NCI-H460 (cell line): ENCODE measurements at places on chromosomes 2 and 18. TPM values are rescaled to one million over a fixed set of nuclear protein-coding genes. Genes with fewer than 3 reads are reported as not detected.

- DNase-seq = no peak
These were observed 48.9 kb downstream of the AGAP1 start for GRCh38 chr2:235542733-235543127.

- DNase-seq = no peak
These were observed 62.2 kb downstream of the KCNE4 start for GRCh38 chr2:223114170-223114569.

DNA sequence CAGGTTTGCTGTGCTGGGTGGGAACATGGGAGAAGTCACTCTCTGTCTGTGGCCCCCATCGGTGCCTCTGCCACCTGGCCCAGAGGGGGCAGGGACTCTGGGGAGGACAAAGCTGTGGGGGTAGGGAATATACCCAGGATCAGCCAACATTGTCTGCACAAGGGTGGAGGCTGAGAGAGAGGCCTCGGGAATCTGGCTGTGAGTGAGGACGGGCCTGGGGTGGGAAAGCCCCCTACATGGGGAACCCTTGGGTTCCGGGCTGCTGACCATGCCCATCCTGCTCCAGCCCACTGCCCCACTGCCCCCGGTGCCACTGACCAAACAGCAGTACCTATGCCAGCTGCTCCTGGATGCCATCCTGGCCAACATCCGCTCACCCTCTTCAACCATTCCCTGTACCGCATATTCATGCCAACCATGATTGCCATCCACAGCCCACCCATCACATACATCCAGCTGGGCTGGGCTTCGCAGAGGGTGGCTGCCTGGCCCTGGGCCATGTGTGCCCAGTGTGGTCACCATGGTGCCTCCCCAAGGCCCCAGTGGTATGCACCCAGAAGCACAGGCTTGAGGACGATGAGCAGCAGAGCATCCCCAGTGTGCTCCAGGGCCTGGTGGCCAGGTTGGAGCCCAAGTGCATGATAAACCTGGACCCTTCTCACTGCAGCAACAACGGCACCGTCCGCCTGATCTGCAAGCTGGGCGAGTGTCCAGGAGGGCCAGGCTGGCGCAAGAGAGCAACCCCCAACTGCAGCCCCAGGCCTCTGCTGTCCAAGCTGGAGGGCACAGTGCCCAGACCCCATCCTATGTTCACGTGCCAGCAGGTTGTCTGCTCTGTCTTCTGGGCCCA, 6.9 kb upstream of the POTEF start:
- DNase-seq = no peak

- no peak for DNase-seq
These were observed 258.4 kb downstream of the MEIS1 start for GRCh38 chr2:66693076-66693965.

GRCh38 chr2:175004730-175004979, 526 bp downstream of the CHN1 start:
- no peak for DNase-seq

DNA sequence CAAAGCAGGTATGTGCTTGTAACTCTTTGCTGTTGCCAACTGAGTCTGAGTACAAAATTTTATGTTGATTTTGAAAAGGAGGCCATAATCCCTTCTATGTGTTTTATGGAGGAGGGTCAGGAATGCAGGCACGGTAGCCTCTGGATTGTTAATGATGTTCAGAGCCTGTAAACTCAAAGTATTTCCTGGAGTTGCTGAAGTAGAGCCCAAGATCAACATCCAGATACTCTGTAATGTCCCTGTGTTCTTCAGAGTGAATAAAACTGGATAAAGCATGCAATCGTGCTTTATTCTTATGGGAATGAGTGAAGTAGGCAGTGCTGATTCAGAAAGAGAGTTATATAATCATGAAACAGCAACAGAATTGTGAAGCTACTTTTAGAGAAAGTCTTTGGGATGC, 61.8 kb upstream of the CHRNA1 start:
- no peak for DNase-seq

Gene HOXD8
- total RNA-seq = 11.7 and 13.9 TPM in 2 replicates

GRCh38 chr2:220811115-220811514, 761.0 kb downstream of the EPHA4 start:
- DNase-seq = no peak

GRCh38 chr18:78192054-78192453, 787.6 kb upstream of the SALL3 start:
- no peak for DNase-seq

DNA sequence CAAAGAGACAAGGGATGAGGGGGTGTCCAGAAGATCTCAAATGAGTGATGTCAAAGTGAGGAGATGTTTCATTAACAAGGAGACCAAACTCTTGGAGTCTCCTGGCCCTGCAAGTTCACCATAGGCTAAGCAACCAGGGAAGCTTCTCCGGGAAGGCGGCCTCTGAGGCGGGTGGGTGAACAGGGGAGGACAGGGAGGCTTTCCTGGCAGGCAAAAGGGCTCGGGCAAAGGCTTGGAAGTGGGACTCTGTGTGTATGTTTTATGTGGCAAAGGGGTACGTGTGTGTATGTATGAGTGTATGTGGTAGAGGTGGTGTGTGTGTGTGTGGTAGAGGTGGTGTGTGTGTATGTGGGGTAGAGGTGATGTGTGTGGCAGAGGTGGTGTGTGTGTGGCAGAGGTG, 163.9 kb downstream of the DYSF start:
- no peak for DNase-seq

Gene DNER
- 107 and 111 TPM in 2 replicates for total RNA-seq

GRCh38 chr2:85806358-85807118, 52.7 kb downstream of the ATOH8 start:
- DNase-seq = no peak

- no peak for DNase-seq
These were observed 1.4 kb downstream of the LAMA1 start for GRCh38 chr18:7116001-7116730.

Gene C2orf69
- total RNA-seq = 18.3 and 20.2 TPM in 2 replicates

Gene NRP2
- 6.7 and 7.4 TPM in 2 replicates for total RNA-seq

GRCh38 chr18:686339-687111, 25.9 kb downstream of the ENOSF1 start:
- DNase-seq = no peak

- peak; percentile 39 for DNase-seq
These were observed 602.9 kb downstream of the NYAP2 start for GRCh38 chr2:226002438-226002837.

GRCh38 chr18:64986906-64987495, 763.8 kb upstream of the CDH7 start:
- no peak for DNase-seq

Gene ABCB11
- not detected in 2 replicates for total RNA-seq

Gene POLR1A
- total RNA-seq = 15.4 and 20.1 TPM in 2 replicates

GRCh38 chr2:230537531-230537976, 121.6 kb downstream of the SP100 start:
- no peak for DNase-seq

DNA sequence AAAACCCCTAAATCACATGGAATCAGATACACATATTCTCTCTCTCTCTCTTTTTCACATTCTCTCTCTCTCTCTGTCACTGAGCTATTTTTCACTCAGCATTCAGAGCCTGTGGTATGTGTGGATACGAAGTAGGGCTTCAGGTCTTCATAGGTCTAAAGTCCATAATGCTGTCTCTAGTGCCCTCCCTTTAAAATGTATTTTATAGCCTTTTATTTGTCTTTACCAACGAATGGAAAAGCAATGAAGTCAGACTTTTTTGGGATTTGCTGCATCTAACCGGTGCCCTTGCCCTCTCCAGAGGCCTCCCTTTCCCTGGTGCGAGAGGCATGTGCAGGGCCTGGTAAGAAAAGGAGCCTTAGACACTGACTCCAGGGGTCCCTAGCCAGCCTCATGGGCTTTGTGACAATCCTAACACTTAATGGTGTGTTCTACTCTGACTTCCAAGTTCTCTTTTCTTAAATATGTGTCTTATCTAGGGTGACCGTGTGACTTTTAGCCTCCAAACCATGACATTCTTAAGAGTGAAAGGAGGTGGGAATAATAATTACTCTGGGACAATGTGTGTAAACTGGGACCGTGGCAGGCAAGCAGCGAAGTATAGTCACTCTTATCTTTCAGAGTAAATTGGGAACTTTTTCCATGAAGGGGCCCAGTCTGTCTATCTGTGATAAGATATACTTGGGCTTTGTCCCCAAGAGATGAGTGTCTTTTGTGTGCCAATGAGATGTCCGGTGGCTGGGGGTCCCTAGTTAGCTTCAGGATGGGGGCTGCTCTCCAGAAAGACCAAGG, 101.1 kb downstream of the B3GNT2 start:
- DNase-seq = no peak

- no peak for DNase-seq
These were observed 72.1 kb downstream of the STPG4 start for GRCh38 chr2:47083005-47083404.

DNA sequence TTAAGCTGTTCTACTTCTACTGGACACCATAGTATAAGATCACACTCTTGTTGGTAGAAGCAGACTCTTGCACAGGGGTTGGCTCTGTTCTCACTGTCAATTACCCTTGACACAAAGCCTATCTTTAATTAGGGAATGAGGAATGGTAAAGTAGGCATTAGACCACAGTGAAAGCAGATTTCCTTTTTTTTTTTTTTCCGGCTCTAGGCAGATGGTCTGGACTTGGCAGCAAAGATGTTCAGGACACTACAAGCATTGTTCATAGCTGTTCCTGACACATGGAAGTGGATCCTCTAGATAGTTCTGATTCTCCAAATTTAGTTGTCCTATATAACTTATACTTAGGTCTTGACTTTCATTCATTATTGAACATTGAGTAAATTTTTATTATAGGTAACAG, 672.2 kb upstream of the CELF4 start:
- no peak for DNase-seq

GRCh38 chr2:227655454-227655853, 11.2 kb upstream of the SCYGR5 start:
- DNase-seq = peak; percentile 81

GRCh38 chr2:158179660-158180059, 78.0 kb downstream of the UPP2 start:
- DNase-seq = peak; percentile 8

- no peak for DNase-seq
These were observed 132.8 kb downstream of the TTC27 start for GRCh38 chr2:32760628-32761027.

Gene UGT1A9
- not detected in 2 replicates for total RNA-seq

DNA sequence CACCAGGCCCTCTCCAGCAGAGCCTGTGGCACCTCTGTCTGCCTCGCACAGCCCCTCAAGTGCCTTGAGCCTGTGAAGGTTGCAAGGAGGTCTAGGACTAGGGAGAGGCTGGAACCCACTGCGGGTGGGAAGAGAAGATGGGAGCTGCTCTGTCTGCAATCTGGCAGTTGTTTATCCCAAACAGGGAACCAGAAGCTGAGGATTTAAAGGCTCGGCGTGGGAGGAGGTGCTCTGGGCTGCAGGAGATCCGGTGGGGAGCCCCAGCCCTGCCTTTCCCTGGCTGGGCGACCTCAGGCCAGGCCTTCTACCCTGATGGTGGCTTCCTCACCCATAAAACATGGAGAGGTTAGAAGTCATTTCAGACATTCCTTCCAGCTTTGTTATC, 174.1 kb downstream of the SMAD7 start:
- no peak for DNase-seq

DNA sequence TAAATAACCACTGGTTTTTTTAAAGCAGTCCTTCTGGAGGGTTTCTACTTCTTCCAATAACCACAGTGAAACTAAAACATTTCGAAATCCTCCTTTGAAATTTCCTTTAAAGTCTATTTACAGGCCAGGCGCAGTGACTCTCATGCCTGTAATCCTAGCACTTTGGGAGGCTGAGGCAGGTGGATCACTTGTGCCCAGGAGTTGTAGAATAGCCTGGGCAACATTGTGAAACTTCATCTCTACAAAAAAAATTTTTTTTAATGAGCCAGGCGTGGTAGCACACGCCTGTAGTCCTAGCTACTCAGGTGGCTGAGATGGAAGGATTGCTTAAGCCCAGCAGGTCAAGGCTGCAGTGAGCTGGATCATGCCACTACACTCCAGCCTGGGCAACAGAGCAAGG, 15.2 kb downstream of the KIDINS220 start:
- no peak for DNase-seq

DNA sequence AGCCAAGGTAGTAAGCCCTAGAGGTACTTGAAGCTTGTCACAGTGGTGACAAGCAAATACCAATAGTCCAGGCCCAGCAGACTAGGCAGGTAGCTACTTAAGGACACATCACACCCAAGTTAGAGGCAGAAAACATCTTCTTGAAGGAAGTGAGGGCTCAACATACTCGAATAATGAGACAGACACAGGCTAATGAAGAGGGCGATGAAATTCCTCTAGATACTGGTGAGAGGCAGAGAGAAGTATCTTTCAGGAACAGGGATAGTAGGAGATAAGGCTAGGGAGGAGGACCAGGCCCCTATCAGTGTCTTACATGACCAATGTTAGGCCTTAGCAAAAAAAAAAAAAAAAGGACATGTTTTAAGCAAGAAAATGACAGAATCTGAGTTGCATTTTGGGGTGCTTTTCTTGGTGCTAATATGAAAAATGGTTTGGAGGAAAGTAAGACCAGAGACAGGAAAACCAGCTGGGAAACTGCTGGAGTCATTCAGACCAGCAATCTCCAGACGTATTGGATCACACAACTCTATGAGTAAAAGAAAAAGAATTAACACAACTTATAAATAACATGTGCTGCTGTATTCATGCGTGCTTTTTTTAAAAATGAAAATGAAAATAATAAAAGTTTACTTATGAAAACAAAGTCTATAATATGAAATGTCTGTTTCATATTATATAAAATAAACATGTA, 37.7 kb downstream of the COBLL1 start:
- DNase-seq = no peak

Gene ACVR2A
- 6.6 and 10.3 TPM in 2 replicates for total RNA-seq

GRCh38 chr2:31390324-31390723, 24.2 kb downstream of the XDH start:
- no peak for DNase-seq

DNA sequence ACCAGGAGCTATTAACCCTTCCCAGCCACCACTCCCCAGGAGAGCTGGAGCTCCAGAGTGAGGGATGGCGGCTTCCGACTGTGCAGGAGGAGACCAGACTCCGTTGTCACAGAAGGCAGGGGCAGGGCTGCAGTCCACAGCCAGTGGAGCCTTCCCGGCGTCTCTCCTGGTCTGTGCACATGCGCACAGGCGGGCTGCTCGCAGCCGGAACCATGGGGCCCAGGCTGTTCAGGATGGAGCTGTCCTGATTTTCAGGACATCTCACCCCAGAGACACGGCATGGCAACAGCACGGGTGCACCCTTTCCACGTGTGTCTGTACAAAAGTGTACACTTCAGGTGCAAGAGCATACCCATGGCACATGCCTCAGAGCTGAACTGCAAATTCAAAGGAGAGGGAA, 28.9 kb downstream of the EIPR1 start:
- DNase-seq = no peak

GRCh38 chr2:42721898-42722297, 42.0 kb downstream of the OXER1 start:
- no peak for DNase-seq

DNA sequence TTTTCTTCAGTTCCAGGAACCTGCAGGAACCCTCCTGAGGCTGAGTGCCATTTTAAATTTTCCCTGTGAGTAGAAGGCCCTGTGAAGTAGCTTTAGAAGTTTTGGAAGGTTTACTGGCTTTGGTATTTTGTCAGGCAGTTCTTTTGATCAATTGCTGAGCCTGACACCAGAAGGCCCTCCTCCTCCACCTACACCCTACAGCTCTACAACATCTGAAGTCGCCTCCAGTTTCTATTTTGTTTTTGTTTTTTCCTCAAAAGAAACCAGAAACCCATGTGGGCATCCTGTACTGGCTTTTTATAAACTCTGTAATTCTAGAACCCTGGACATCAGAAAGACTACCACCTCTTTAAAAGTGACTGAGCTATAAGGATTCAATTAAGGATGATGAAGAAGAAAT, 153.7 kb downstream of the NRXN1 start:
- DNase-seq = no peak
